ENCODE measurements at places on chromosomes 16 and 17.

GRCh38 chr17:45121055-45121454 is 11.3 kb downstream of the PLCD3 start:
- no peak for DNase-seq

- peak; percentile 75 for DNase-seq
Observed at GRCh38 chr17:28710861-28711722, 596 bp downstream of the PROCA1 start.

DNA sequence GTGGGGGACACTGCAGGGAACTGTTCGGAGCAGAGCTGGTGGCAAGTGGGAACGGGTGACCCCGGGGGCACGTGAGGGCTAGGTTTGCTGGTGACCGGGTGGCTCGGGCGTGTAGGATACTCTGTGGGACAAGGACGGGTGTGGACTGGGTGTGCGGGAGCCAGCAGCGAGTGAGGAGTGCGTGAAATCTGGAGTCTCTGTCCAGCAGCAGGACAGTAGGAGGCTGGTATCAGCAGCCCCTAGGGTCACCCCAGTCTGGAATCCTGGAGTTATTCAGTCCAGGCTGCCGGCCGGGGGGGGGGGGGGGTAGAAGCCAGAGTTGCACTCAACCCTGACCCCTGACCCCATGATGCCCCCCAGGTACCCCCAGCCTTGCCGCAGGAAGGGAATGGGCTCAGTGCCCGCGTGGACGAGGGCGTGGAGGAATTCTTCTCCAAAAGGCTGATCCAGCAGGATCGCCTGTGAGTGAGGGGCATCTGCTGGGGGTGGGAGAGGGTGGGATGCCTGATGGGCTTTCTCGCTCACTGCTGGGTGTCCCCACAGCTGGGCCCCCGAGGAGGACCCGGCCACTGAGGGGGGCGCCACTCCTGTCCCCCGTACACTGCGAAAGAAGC is 6.2 kb downstream of the ACD start:
- no peak for DNase-seq

DNA sequence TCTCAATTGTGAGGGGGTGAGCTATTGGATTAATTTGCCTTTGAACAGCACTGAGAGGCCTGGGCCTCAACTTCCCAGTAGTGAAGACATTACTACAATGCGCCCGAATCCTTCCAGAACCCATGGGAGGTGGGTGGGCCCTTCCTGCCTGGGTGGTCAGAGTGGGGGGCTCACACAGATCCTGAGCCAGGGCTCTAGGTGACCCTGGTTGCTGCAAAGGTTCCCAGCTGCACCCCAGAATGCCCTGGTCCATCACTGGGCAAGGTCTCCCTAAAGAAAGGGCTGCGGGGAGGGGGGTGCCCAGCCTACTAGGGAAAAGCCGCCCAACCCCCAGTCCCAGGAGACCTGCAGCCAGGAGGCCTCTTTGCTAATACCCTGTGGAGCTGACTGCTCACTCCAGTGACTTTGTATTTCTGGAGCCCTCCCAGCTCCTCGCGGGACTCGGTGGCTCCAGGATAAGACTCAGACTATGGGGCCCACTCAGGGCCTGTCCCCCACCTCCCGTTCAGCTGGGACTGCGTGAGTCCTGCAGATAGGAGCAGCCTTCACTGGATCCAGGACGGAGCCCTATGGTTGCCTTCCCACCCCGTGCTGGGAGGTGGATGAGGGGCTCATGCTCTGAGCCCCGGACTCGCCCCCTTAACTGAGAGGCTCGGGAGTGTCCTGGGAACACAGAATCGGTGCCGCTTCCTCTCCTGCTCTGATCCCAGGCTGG is 40.2 kb downstream of the SLC7A5 start:
- DNase-seq: no peak

DNA sequence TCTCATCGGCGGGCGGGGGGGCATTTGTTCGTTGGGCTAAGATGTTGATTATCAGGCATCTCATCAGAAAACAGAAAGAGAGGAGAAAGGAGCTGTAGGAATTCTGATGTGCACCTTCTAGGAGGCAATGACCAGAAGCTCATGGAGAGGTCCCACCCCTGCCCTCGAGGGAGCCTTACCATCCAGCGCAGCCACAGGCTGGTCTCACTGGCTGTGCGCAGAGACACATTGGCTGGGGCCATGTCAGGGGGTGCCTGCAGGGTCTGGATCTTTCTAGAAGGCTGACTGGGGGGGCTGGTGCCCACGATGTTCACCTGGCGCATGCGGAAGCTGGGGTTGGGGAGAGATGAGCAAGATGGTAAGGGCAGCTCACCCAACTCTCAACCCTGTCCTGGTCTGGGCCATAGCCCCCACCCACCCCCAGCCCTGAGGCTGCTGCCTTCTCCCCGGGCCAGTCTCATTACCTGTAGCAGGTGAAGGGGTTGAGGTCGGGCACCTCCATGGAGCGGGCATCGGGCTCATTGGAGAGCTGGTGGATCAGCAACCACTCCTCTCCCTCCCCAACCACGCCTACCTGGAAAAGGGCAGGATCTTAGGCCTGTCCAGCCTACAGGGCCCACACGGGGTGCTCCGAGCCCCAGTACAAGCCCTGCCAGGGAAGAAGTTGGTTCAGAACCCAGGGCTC is 86.2 kb upstream of the CDC42EP4 start:
- no peak for DNase-seq

GRCh38 chr17:76048025-76048605 is 21.0 kb upstream of the EVPL start:
- no peak for DNase-seq

GRCh38 chr17:32955155-32955554 is 27.2 kb downstream of the TMEM98 start:
- no peak for DNase-seq

GRCh38 chr16:55123652-55124051 is 193.0 kb downstream of the IRX5 start:
- no peak for DNase-seq

DNA sequence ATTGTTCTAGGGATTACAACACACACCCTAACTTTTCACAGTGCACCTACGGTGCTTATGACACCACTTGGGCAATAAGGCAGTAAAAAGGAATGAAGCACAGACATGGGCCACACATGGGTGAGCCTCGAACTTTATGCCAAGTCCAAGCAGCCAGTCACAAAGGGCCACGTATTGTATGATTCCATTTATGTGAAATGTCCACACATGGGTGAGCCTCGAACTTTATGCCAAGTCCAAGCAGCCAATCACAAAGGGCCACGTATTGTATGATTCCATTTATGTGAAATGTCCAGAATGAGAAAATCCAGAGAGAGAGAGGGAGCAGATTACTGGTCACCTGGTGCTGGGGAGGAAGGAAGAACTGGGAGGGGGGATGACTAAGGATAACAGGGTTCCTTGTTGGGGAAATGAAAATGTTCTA is 22.2 kb downstream of the RMI2 start:
- DNase-seq: no peak

DNA sequence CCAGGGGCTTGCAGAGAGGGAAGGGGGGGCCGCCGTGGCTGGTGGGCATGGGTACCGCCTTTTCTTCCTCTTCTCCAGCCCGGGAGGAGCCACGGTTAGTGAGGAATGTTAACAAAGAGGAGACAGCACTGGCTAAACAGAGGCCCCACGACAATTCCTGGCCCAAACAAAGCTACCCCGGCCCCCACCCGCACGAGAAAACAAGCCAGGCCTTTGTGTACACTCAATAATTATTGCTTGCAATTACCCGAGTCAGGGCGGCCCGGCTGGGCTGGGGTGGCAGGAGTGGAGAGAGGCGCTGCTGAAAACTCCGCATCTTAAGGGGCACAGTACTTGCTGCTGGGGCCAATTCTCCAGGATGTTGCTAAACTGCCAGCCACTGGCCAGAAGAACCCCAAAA is 56.4 kb downstream of the IRX5 start:
- no peak for DNase-seq

GRCh38 chr17:32882734-32883133 is 5.8 kb upstream of the MYO1D start:
- no peak for DNase-seq

Data from activated naive CD8-positive, alpha-beta T cell treated with anti-CD3 and anti-CD28 coated beads, Interleukin-2, amount 50 U/mL, for 16 hours (primary cell).